HS-27A (cell line): ENCODE measurements at places on chromosomes 3 and 15.

DNA sequence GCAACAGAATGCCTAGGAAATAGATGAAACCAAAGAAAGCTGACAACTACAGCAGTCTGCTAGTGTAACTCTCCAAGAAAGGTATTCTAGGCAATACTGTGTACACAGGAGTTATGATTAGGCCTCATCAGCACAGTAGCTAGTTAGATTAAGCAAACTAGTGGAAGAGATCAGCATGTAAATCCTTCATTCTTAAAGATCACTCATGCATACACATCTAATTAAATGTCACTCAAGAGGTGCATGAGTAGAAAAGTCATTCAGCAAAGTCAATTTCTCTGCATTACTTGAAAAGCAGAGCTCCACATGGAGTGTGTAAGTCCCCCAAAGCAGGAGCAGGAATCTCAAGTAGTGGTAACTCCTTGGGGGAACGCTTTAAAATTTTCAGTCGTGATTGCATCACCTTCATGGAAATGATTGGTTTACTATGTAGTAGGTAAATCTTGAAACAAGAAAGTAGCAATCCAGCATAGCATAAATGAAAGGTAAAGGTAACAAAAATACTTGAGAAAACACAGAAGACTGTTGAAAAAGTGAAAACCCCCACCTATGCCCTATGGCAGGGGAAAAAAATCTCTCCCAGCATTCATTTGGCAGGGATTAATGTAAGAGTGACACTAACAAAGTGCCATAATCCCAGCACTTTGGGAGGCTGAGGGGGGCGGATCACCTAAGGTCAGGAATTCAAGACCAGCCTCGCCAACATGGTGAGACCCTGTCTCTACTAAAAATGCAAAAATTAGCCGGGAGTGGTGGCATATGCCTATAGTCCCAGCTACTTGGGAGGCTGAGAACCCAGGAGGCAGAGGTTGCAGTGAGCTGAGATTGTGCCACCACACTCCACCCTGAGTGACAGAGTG, 29.4 kb upstream of the PPIB start:
- no peak for DNase-seq

DNA sequence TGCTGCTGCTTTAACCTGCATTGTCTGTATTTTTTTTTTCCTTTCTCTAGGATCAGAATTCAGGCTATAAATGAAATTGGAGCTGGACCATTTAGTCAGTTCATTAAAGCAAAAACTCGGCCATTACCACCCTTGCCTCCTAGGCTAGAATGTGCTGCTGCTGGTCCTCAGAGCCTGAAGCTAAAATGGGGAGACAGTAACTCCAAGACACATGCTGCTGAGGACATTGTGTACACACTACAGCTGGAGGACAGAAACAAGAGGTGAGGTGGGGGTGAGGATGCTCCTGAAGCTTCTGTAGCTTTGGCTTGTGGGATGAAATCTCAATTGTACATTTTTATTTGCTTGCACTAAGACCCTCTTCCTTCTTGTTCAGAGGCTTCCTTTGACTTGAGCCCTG, 85.7 kb downstream of the GHSR start:
- DNase-seq, result no peak

- no peak for DNase-seq
Observed at GRCh38 chr3:131053043-131053859, 26.6 kb downstream of the NEK11 start.

DNA sequence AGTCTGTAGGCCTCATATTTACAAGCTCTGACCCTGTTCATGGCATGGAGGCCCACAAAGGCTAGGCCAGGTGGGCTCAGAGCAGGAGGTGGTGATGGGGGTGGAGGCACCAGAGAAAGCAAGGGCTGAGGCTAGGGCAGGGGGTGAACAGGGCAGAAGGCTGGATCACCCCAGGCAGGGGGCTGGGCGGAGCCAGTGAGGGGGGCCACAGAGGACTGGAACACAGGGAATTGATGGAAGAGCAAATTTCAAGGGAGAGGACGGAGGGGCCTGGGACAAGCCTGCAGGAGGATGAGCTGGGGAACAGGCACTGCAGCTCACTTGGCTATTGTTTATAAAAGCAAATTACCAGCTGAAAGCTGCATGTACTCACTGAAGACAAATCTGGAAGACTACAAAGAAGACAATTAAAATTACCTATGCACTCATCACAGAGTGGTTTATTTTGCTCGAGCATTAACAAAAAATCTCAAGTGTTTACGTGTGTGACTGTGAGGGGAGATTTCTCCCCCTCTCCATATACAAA, 11.0 kb downstream of the TNFAIP8L3 start:
- no peak for DNase-seq

GRCh38 chr3:184334470-184335158, 2.8 kb upstream of the FAM131A start:
- DNase-seq, result no peak

DNA sequence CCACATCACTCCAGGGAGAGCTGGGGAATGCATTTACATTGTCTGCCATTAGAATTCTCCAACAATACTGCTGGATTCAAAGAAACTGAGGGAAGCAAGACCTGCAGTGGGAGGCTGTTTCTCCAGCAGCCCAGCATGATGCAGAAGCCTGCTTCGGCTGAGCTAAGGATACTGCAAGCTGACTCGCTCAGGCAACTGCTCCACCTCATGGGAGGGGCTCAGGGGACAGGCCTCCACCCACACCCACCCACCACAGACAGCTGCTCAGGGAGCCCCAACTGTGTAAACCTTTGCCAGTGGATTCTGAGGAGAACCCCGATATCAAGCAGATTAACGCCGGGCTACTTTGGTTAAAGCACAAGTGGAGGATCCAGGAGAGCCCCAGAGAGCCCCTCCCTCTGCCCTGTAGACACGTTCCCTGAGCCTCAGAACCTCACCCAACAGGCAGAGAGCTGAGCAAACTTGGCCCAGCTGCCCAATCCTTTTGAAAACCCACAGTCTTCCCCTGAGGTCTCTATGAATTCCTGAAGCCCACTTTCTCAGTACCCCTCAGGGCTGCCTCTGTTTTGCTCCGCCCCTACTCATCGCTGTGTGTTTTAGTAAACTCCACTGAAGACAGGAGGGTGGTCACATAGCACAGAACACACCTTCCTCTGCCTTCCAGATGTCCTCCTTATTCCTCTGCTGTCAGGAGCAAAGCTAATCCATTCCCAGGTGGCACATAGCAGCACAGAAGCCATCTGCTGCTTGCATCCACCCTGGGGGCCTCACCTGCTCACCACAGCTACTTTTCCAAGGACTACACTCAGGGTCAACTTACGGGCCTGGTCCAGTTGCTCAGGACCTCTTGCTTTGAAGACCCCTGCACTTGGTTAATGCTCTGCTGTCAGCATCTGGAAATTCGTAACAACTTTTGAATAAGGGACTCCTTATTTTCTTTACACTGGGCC, 269.0 kb downstream of the ABHD5 start:
- DNase-seq, result no peak

GRCh38 chr3:78589778-78590177, 1178.0 kb downstream of the ROBO1 start:
- DNase-seq, result no peak

DNA sequence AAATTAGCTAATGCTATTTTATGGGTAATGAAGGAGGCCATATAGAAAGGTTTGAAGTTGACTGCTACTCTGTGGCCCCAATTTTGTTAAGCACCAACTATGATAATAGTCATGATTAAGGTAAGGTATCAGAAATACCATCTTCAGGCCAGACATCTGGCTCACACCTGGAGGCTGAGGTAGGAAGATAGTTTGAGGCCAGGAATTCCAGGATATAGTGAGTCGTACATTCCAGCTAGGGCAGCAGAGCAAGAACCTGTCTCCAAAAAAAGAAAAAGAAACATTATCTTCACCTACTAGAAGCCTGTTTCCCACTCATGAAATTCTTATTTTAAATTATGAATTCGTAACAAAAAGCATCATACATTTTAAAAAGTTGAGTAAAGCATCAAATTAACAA, 64.4 kb downstream of the LRRC28 start:
- DNase-seq, result no peak

DNA sequence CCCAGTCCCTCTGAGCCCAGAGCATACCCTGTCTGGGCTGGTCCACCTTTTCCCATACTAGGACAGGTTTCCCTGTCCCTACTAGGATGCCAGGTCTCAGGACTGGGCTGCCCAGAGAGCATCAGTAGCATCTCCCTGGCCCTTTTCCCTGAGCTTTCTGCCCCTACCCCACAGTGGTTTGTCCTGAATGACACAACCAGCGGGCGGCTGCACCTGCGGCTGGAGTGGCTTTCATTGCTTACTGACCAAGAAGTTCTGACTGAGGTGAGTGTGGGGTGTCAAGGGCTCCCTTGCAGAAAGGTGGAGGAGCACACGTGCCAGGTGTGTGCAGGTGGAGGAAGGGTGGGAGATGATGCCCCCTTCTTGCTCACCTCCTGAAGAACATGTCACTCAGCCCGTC, 33.5 kb downstream of the ESYT3 start:
- DNase-seq, result no peak

GRCh38 chr3:39569095-39569494, 101.6 kb downstream of the MOBP start:
- DNase-seq, result no peak

GRCh38 chr3:111277226-111277625, 205.6 kb downstream of the NECTIN3 start:
- DNase-seq, result no peak

DNA sequence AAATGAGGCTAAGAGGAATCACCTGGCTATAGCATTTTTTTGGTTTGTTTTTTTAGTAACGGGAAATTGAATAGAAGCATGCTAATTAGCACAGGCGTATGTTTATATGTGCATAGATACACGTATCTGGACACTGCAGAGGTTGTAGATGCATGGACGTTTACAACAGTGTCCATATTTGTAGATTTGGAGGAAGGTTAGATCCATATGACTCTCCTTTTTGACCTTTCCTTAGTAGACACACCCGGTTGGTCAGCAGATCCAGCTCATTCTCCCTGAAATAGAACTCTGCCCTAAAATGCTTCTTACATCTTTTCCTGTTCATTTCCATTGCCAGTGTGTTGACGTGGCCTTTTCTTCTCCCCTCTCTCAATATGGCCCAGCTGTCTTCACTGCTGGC, 60.1 kb downstream of the SLCO3A1 start:
- DNase-seq, result no peak

- no peak for DNase-seq
Observed at GRCh38 chr15:62877276-62877857, 165.2 kb upstream of the TPM1 start.

DNA sequence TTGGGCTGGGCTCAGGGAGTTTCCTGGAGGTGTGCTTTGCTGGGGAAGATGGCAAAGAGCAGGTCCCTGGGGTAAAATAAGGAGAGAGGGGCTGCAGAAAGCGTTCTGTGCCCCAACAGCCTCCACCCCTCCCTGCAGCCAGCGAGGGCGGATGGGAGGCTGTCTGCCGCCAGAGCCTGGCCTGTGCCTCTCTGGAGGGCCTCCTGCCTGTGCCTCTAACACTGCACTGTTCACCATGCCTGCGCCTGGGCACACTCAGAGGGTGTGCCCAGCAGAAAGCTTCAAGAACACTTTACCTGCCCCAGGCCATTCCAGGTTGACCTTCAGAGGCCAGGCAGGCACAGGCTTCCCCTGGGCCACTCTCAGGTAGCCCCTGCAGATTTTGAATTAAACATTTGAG, 77.7 kb upstream of the KLF13 start:
- no peak for DNase-seq

- DNase-seq, result no peak
Observed at GRCh38 chr3:67653425-67654098, 850 bp downstream of the SUCLG2 start.

- no peak for DNase-seq
Observed at GRCh38 chr15:78982736-78983135, 37.9 kb upstream of the CTSH start.

DNA sequence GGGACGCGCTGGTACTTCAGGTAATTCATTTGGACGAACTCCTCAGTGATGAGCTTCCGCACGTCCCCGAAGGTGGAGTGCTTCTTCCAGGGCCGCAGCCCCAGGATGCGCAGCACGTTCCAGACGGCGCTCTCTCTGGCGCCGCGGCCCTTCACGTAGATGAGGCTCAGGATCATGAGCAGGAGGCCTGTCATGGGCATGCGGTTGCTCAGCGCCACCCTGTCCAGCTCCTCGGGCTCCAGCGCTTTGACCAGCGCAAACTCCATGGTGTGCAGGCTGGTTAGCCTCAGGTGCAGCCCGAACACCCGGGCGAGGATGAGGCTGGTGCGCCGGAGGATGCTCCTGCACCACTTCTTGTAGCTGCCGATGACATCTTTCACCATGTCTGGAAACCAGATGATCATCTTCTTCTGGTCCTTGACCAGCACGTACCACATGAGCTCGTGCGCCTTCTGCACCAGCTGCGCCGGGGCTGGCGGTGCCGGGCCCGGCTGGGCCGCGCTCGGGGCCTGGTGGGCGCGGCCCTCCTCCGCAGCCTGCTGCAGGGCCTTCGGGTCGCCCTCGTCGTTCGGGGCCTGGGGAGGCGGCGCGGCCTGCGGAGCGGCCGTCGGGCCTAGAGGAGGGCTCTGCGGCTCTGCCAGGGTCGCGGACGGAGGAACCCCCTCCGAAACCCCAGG, 501 bp downstream of the NDN start:
- no peak for DNase-seq

DNA sequence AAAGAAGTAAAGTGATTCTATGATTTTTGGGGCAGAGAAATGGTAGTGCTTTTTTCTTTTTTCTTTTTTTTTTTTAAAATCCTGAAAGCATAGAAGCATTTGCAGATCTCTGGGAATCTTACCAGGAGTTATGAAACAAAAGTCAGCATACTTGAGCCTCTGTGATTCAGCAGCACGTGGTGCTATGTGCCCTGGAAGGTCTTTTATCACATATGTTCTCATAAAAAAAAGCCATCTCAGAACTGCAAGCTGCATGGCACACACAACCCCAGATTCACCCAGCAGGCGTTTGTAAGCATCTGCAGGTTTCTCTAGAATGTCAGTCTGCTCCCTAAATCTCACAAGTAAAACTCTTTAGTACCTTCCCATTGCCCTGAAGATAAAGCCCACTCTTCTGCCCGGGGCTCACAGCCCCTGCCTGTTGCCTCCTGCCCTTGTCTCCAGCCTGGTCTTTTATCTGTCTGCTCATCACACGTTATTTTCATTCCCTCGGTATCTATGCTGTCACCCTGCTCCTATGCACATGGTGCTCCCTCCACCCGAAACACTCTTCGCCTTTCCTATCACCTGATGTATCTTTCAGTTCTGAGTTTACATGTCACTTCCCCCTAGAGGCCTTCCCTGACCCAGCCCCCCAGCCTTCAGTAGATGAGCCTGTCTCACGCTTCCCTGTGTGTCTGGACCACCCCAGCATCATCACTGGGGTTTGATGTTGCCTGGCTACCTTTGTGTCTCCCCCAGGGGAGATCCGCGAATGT, 72.4 kb downstream of the CHDH start:
- no peak for DNase-seq

DNA sequence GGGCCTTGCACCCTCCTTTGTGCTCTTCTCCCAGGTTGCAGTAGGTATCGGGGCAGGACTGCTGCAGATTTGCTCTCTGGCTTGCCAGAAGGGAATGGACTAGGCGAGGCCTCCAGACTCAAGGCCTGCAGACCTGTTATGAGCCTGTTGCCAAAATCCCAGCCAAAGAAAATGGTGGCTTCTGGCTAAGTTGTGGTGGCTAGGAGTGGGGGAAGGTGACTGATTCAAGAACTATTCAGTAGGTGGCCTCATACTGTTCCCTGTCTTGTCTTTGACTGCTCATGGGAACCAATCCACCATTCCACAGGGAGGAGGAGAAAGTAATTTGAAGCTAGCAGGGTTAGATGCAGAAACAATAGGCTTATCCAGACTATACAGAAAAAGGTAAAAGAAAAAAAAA, 380.4 kb upstream of the PROK2 start:
- no peak for DNase-seq
